ENCODE measurements at places on chromosomes 6 and 20.

GRCh38 chr6:162697872-162698403 lies 29.6 kb downstream of the PRKN start:
- DNase-seq, result no peak

- no peak for DNase-seq
Observed at GRCh38 chr20:40849456-40849855, 160.4 kb upstream of the MAFB start.

- DNase-seq, result no peak
Observed at GRCh38 chr6:53162606-53163005, 14.0 kb upstream of the GCM1 start.

DNA sequence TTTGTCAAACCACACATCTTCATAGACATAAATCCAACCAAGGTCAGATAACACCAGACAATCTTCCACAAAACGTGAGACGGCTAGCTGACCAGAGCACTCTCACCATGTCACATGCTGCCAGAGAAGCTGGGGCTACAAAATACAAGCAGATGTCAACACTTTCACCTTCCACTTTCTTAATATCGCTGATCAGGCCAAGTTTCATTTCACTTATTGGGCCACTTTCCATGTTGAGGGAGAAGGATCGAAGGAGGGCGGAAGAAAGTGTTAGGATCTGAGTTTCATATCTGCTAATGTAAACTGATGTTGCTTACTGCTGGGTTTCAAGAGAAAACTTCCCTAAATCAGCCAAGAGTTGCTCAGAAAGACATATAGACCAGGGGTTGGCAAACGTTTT lies 177.0 kb upstream of the PRDM1 start:
- no peak for DNase-seq

GRCh38 chr6:71107911-71108420 lies 151.1 kb upstream of the B3GAT2 start:
- no peak for DNase-seq

DNA sequence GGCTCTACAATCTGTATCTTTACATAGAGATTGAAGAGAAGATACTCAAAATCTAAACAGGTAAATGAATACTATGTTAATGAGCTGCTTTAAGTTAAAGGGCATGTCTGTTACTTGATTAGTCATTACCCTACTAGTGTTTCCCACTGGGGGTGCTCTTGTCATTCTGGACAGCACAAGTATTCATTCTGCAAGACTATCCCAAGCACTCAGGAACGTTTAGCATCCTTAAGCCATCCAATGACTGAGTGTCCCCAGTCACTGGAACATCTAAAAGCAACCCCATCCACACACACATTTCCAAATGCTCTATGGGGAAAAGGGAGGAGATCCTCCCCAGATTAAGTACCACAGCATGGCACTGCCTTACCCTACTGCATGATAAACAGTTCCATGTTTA lies 25.7 kb downstream of the EZR start:
- no peak for DNase-seq

GRCh38 chr20:1154691-1155090 lies 30.1 kb downstream of the TMEM74B start:
- no peak for DNase-seq

DNA sequence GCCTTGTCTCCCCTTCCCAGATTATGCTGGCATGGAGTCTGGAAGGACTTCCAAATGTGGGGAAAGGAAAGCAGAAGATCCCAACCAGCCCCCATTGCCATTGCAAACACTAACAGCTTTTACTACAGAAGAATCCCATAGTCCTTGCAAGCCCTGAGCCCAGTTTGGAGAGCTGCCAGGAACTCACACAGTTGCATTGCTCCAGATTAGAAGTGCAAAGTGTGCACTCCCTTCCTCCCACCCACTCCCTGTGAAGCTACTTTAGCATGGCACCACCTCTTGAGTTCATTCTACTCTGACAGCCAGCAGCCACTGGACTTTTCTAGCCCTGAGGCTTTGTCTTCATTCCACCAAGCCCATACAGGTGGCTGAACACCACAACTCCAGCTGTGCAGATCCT lies 67.6 kb downstream of the SLC22A2 start:
- DNase-seq, result no peak

- DNase-seq, result no peak
Observed at GRCh38 chr6:80020381-80021120, 16.1 kb downstream of the TTK start.

- no peak for DNase-seq
Observed at GRCh38 chr20:17771206-17772004, 71.6 kb downstream of the BANF2 start.

DNA sequence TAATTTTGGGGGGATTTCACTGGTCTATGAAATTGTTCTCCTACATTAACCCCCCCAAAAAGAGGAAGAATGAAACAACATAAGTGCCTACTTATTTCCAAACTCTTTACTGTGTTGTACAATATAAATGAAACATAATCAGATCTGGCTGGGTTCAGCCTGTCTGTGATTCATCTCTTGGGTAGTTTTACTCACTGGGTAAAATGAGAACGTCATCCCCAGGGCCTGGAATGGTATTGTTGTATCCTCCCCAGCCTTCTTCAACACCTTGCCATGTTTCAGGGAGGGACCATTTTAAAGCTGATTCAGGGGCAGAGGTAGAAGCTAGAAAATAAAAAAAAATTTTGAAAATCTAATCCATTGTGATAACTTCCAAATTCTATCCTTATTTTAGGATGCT lies 256.7 kb downstream of the PKHD1 start:
- DNase-seq, result no peak

- no peak for DNase-seq
Observed at GRCh38 chr20:4413314-4414049, 308.2 kb upstream of the PRND start.

DNA sequence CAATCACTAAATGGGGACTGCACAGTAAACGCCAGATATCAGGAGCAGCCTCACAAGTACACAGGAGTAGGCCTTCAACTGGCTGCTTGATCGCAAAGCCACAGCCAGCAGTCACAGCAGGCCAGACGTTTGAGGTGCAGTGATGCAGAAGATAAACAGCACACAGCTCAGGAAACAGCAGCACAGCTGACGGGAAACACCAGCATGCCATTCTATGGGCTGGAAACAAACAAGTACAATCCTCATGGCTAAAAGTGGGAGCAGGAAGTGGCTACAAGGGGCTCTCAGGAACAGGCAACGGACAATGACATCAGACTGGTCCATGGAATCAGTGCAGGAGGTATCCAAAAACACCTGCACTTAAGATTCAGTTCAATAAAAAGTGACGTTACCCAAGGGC lies 111.0 kb downstream of the DTNBP1 start:
- no peak for DNase-seq

DNA sequence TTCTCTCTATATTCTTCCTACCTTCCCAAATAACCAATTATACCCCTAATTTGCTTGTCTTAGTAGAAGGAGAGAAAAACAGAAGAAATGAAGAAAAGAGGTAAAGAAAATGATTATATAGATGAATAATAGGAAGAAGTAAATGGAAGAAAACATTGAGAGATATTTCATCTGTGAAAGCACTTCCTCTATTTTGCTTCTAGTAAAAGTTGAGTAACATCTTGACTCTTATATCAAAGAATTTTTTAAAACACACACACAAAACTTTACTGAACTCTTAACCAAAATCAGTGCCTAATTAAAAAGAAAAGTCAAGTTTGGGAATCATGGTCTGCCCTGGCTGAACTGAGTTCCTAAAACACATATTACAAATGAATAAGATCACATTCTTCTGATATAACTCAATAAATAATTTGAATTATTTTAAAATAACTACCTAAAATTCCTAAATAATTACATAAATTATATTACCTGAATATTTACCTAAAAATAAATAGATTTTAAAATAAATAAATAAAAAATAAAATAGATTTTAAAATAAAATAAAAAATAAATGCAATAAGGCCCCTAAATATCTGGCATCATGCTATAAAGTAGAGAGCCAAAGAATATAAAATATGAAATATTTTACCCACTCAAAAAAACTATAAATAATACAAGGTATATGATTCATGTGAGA lies 8.8 kb downstream of the SLC17A2 start:
- no peak for DNase-seq

DNA sequence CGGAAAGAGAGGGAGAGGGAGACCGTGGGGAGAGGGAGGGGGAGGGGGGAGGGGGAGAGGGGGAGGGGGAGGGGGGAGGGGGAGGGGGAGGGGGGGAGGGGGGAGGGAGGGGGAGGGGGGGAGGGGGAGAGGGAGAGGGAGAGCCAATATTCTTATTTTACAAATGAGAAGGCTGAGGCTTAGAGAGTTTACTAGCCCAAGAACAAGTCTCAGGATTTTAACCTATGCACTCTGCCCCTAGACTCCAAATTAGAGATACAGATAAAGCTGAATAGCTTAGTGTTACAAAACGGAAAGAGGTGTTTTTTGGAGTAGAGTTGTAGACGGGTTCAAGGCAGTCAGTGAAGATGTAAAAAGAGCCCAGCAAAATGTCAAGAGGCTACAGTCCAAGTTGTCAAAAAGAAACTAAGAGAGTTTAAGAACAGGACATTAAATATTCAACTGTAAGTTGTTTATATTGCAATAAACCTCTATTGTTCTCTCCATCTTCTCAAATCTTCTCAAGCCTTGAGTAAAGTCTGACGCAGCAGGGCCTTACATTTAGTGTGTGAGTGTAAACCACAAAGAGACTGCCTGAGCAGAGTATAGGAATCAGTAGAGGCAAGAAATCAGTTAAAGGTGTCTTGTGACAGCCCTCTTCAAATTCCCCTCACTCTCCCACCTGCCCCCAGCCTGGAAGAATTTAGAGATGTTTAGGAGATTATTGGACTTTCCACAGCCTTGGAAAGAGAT lies 34.9 kb upstream of the AKIRIN2 start:
- DNase-seq, result no peak

DNA sequence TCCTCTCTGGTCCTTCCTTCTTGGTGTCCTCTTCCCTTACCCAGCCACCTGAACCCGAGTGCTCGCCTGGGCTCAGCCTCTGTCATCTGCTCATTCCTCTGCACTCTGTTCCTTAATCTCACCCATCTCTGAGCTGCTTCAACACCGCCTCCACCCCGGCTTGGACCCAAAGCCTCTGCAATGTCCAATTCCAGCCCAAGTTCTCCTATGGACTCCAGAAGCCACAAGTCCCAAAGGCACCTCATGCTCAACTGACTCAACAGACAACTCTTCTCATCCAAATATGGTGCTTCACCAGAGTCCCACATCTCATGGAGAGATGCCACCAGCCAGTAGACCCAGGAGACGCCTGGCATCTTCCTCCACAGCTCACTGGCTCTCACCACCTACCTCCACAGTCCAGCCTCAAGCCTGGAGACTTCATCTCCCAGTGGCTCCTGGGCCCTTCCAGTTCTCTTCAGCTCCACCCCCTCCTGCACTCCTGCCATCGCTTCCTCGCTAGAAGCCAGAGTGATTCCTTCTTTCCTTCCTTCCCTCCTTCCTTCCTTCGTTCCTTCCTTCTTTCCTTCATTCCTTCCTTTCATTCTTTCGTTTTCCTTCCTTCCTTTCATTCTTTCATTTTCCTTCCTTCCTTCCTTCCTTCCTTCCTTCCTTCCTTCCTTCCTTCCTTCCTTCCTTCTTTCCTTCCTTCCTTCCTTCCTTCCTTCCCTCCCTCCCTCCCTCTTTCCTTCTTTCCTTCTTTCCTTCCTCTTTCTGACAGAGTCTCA lies 40.9 kb upstream of the NNAT start:
- DNase-seq, result no peak

- peak; percentile 57 for DNase-seq
Observed at GRCh38 chr6:63636518-63637021, 968 bp downstream of the PHF3 start.

GRCh38 chr6:32933661-32934085 lies 7.2 kb downstream of the HLA-DMB start:
- DNase-seq, result peak; percentile 74

DNA sequence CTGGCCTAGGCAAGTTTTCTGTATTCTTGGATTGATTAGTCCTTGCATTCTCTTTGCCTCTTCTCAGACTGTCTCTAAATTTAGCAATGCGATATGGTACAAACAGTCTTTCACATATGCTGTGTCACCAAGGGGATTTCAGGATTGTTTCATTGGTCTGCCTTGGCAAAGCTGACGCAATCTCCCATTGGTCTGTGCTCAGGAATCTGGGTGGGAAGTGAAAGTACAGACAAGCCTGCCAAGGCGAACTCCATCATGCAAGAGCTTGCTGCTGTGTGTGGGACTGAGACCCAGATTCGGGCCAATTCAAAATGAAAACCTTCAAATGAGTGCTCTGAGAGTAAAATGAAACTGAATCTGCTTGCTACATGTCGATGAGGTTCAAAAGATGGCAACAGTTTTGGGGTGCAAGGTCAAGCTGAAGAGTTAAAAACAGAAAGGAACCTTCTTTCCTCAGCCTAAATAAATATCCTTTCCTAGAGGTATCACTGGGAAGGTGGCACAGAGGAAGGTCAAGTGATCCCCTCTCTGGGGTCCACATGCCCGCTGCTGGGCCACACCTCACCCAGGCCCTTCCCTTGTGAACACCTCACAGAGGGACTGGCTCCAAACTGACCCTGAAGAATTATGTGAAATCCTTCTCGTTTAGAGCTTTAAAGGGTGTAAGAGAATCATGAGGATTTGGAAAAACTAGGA lies 198.8 kb upstream of the PREP start:
- DNase-seq, result no peak

GRCh38 chr20:48066851-48067250 lies 281.6 kb upstream of the SULF2 start:
- DNase-seq, result no peak

- DNase-seq, result no peak
Observed at GRCh38 chr6:168496139-168496996, 55.4 kb downstream of the SMOC2 start.

DNA sequence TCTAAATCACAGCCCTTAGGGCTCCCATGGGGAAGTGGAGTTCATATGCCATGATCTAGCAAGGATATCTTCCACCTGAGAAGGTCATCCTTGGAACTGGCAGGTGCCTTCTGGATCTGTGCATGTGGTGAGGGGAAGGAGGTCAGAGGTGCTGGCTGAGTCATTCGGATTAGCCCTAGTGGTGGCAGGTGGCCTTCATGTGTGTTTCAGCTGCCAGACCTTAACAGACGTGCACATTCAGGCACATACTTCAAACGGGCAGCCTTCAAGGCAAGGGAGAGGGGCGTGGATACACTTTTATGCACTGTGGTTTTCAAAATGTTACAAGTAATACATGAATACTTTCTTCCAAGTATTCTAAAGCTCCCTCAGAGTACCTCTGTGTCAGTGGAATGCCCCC lies 51.2 kb downstream of the BMP6 start:
- DNase-seq, result no peak

Measured in activated T-cell treated with anti-CD3 and anti-CD28 coated beads for 4 hours (primary cell).